ENCODE measurements at places on chromosomes 5 and 9. TPM values are rescaled to one million over a fixed set of nuclear protein-coding genes. Genes with fewer than 3 reads are reported as not detected.

Gene HAVCR1
- 2.6 TPM for total RNA-seq

GRCh38 chr5:102654559-102655349 is 100.4 kb upstream of the PAM start:
- no peak for DNase-seq
- H3K27ac ChIP-seq: no peak overlapping the region
- no peak overlapping the region for H3K4me3 ChIP-seq

- H3K36me3 ChIP-seq: no peaks in the 10 kb centered on the region
- H3K4me3 ChIP-seq: no peak overlapping the region
- H3K27me3 ChIP-seq: peaks cover 2% of the 10 kb centered on the region
- H3K27ac ChIP-seq: no peak overlapping the region
- no peaks in the 10 kb centered on the region for H3K4me1 ChIP-seq
- DNase-seq: no peak
Measured at GRCh38 chr9:17825265-17825659, 246.4 kb downstream of the SH3GL2 start.

GRCh38 chr5:67221487-67222242 is 25.1 kb upstream of the CD180 start:
- peaks cover 51% of the 10 kb centered on the region for H3K4me1 ChIP-seq
- peak overlapping the region; percentile 69 for H3K27ac ChIP-seq
- peak overlapping the region; percentile 77 for H3K4me3 ChIP-seq
- peak; percentile 69 for DNase-seq
- H3K27me3 ChIP-seq: no peaks in the 10 kb centered on the region
- H3K36me3 ChIP-seq: no peaks in the 10 kb centered on the region

DNA sequence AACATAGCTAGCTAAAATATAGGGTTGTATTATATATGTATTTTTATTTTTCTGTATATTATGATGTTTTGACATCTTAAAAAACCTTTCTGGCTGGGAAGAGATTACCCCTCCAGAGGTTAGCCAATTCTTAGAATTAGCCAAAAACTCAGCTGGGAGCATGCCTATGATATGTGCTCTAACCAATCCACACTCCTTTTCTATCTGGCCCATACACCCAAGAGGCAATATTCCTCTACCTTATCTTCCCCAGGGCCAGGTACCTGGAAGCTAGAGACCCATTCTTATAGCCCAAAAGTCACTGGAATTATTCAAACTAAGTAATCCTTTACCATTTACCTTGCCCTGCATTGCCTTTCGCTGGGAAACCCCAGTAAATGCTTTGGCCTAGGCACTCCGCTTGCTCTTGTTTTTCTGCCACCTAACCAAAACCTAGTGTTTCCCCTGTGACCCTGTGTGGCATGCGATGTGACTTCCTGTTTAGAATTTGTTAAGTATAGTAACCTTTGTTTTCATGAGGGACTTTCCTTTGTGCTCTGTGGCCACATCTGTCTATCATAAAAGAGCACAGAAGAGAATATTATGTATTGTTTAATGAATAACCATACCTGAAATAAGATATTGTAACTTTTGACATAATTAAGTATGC is 37.4 kb downstream of the CSNK1G3 start:
- peaks cover 31% of the 10 kb centered on the region for H3K4me1 ChIP-seq
- no peaks in the 10 kb centered on the region for H3K36me3 ChIP-seq
- H3K27me3 ChIP-seq: no peaks in the 10 kb centered on the region
- peak overlapping the region; percentile 70 for H3K27ac ChIP-seq
- peak overlapping the region; percentile 33 for H3K4me3 ChIP-seq
- DNase-seq: peak; percentile 67

Gene MELK
- total RNA-seq: 51.4 TPM

Gene ARHGEF28
- 0.30 TPM for total RNA-seq
